ENCODE measurements at places on chromosomes 6 and 20.

DNA sequence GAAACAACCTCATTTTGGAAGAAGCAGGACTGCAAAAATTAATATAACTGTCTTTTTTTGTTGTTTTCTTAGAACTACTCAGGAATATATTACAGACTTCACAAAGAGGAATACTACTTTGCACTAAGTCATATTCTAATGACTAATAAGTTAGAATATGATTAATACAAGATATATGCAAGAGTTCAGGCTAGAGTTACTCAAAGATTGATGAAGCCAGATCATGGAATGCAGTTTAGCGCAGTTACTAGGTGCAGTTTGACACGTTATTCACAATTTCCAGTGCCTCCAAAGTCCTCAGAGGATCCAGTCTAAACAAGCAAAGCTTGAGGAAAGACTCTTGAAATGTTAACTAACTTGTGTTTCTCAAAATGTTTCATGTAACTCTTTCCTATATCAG is 1.2 kb upstream of the MYCT1 start:
- DNase-seq, result no peak

- DNase-seq, result no peak
Observed at GRCh38 chr6:14689639-14690038, 556.2 kb upstream of the JARID2 start.

DNA sequence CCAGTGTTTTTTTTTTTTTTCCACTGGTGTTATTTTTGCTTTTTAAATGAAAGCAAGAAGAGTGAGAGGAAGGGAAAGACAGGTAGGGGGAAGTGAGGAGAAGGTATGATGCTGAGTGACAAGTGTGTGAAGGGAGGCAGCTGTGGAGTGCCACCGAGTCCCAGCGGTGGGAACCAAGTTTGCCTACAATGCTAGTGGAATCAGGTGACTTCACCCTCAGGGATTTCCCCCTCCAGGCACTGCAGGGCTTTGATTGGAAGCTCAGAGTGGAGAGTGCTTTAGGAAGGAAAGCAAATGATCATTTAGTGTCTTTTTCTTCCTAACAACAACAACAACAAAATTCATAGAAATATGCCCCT is 120.5 kb upstream of the ENPP5 start:
- no peak for DNase-seq

GRCh38 chr6:51678905-51679620 is 408.4 kb downstream of the PKHD1 start:
- no peak for DNase-seq

- no peak for DNase-seq
Observed at GRCh38 chr6:149031859-149032598, 285.2 kb downstream of the UST start.

DNA sequence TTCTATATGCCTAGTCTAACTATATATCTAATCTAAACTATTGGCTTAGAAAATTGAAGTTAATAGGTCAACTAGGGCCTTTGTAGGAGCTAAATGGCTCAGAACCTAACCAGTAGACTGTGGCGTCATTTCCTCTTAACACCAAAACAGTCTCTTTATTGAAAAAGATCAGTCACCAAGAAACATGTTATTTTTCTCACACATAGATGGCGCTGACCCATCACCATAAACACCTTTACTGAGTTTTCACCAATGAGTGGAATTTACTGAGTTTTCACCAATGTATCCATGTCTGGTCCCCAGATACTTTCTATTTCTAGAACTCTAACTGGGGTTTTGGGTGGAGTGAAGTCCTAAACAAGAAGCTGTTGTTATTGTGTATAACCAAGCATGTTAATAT is 636.0 kb downstream of the BCKDHB start:
- no peak for DNase-seq

- DNase-seq, result no peak
Observed at GRCh38 chr6:89980353-89980752, 86.1 kb downstream of the GJA10 start.

- no peak for DNase-seq
Observed at GRCh38 chr6:124882579-124883393, 79.5 kb upstream of the RNF217 start.

GRCh38 chr6:43734294-43734665 is 35.7 kb upstream of the VEGFA start:
- DNase-seq, result no peak

DNA sequence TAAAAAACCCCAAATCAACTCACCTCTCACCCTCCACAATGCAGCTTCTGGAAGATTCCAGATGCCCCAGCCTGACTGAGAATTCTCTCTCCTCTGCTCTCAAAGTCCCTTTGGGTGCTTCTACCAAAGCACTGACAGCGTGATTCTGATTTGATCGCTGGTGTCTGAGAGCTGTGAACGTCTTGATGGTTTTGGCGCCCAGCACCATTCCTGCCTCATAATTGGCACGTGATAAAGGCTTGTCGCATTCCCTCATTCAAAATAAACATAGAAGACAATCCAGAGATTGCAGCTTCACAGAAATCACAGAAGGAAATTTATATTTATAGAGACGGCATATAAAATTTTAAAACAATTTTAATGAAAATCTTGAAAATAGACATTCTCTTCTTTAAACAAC is 24.1 kb upstream of the ECI2 start:
- no peak for DNase-seq

DNA sequence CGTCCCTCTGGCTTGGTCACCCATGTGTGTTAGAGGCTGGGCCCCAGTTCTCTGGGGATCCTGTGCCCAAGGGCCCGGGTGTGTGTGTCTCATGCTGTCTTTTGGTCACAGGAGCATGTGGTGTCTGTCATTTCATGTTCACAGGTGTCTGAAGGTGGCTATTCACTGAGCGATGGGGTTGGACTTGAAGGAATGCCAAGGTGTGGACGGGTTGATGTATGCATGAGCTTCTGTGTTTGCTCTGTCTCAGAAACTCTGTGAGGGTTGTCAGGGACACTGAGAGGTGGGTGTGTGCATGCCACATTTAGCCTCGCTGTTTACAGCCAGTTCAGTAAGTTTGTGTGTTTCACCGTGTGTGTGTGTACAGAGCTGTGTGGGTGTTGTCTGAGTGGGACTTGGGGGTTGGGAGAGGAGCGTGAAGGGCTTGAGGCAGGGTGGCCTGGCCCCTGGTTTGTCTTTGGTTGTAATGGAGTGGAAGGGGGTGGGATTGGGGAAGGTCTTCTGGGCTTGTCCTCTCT is 1.2 kb downstream of the DDR1 start:
- no peak for DNase-seq

GRCh38 chr20:59014680-59015389 is 4.4 kb upstream of the TUBB1 start:
- DNase-seq, result no peak
